Uterus (tissue), 4 donors: ENCODE measurements at places on chromosomes 4 and X. TPM values are rescaled to one million over a fixed set of nuclear protein-coding genes. Genes with fewer than 3 reads are reported as not detected.

Gene TRIM60
- not detected for total RNA-seq

Gene NPY1R
- total RNA-seq = 5.9 TPM

Gene SPANXN2
- total RNA-seq = not detected

Gene TSPAN6
- 22.3 TPM for total RNA-seq

Gene VCX
- 0.76 TPM for total RNA-seq

Gene STBD1
- 0.77 TPM for total RNA-seq

Gene FTSJ1
- 43.4 TPM for total RNA-seq

Gene SPARCL1
- 1,223 TPM for total RNA-seq

DNA sequence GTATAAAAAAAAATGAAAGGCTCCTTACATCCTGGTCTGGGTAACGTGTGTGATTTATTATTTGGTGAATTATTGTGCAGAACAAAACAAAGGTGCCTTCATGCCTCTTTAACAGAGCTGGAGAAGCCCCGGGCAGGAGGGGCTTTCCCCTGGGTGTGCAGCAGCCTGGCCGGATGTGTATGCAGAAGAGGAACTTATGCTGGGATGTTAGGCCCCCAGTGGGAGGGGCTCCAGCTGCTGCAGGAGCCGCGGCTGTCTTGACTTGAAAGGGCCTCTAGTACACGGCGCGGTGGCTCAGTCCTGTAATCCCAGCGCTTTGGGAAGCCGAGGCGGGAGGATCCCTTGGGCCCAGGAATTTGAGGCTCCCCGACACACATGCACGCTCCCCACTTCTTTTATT lies 16.0 kb downstream of the CCNQ start:
- no peak for DNase-seq

- DNase-seq = no peak
Measured at GRCh38 chrX:110491846-110492620, 133.4 kb downstream of the RTL9 start.

DNA sequence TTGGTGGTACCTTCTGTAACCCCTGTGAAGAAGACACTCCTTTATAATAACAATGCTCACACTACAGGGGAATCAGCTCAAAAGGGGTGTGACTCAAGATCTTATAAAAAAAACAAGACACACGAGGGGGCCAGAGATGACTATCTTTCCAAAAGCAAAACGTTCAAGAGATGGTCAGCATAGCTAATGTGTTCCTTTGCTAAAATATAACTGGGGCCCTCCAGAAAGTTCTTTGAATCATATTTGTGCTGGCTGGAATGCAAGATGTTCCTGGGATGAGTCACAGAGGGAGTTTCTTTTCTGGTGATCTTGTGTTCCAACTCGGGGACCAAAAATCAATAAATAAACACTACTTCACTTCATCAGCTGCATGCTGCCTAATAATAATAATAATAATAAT lies 46.5 kb downstream of the RAI2 start:
- no peak for DNase-seq

DNA sequence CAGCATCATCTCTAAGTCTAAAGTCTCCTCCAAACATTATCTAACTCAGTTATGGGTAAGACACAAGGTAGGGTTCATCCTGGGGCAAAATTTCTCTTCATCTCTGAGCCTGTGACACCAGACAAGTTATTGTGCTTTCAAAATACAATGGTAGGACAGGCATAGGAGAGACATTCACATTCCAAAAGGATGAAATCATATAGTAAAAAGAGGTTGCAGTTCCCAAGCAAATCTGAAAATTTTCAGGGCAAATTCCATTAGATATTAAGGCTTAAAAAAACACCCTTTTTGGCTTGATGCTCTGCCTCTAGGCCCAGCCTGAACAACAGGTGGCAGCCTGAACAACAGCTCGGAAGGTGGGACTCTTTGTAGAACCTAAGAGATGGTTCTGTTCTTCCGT lies 448.3 kb upstream of the SLIT2 start:
- no peak for DNase-seq

GRCh38 chr4:33071535-33071934 lies 2351.4 kb downstream of the PCDH7 start:
- DNase-seq = no peak

DNA sequence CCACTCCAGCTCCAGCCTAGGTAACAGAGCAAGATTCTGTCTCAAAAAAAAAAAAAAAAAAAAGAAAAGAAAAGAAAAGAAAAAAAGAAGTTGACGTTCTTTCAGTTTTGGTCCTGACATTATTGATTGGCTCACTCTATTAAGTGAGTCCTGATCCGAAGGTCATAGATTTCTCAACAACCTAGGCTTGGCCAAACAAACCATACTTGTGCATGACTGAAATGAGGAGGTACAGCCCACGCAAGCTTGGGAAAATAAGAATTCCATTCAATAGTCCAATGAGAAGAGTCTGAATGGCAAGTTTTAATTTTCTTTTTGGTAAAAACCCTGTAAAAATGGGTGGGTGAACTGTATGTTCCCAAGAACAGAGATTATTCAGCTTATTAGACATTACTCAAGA lies 3.2 kb upstream of the ETNPPL start:
- no peak for DNase-seq

- DNase-seq = no peak
Measured at GRCh38 chrX:10117301-10117700, 39.5 kb upstream of the CLCN4 start.

DNA sequence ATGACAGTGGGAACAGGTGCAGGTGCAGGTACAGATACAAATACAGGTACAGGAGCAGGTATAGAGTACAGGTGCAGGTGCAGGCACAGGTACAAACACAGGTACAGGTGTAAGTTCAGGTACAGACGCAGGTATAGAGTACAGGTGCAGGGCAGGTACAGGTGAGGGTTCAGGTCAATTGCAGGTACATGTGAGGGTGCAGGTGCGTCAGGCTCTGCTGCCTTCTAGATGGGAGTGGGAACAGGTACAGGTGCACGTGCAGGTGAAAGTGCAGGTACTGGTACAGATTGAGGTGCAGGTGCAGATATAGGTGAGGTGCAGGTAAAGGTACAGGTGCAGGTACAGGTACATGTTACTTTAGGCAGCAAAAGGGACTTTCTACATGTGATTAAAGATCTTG lies 85.7 kb downstream of the CRLF2 start:
- no peak for DNase-seq

DNA sequence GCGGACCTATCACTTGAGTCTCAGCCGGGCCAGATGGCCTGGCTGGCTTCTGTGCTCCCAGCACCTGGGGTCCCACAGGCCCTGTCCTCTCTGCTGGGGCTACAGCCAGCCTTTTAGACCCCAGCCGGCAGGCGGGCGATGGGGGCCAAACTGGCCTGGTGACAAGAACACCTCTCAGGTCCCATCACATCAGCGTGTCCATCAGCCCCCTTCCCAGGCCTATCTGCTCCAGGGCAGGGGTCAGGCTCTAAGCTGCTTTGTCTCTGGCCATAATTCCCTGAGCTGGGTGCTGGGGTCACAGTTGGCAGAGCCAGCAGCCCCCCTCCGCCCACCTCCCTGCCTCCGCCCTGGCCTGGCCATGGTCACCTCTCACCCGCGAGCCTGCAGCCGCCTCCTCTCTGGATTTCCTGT lies 77.7 kb downstream of the PPP2R2C start:
- no peak for DNase-seq

- no peak for DNase-seq
Measured at GRCh38 chr4:41029098-41029497, 185.2 kb downstream of the APBB2 start.

DNA sequence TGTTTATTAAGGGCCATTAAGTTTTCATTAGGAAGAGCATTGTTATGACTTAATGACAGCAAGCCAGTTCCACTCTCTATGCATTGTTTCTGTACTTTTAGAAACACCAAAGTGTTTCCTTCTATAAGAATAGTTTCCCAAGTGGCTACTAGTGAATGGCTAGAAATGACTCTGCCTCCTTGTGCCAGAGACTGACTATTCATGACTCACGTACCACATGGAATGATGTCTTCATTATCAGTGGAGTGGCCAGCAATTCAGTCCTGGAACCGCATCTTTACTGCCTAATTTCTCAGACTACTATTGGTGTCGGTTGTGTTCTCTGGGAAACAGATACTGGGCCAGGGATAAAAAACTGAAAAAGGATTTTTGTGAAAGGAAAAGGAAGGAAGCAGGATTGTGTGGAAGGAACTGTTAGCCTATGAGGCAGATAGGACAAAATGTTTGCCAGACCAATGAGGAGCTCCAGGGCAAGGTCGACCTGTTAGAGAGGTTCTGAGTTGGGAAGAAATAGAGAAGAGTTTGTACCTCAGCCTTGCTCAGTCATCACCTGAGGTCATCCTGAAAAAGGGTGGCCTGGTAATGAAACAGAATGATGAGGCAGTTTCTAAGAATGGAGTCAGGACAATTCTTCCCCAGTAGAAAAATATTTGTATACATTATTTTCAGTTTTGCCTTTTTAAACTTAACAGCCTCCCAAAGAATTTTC lies 218.6 kb downstream of the SPCS3 start:
- DNase-seq = no peak

- no peak for DNase-seq
Measured at GRCh38 chr4:98845960-98846359, 83.0 kb downstream of the EIF4E start.

GRCh38 chr4:113273721-113274220 lies 224.3 kb downstream of the ANK2 start:
- DNase-seq = no peak

GRCh38 chr4:19947349-19947748 lies 304.4 kb upstream of the SLIT2 start:
- no peak for DNase-seq

DNA sequence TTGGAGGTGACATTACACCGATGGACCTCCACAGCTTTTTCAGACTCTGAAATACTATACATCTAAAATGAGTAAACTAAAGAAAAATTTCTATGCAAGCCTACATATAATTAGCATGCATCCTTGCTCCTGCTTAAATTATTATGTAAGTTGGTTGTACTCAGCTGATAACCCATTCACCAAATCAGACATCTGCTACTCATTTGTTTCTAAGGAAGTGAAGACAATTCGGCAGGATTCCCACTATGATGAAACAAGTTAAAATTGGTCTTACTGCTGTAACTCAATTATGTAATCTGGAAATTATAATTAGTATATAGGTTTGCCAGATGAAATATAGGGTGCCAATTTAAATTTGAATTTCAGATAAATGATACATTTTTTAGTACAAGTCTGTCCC lies 59.5 kb upstream of the FGF13 start:
- DNase-seq = no peak

- no peak for DNase-seq
Measured at GRCh38 chrX:140475025-140475424, 29.8 kb downstream of the SOX3 start.

- DNase-seq = no peak
Measured at GRCh38 chr4:164304861-164305260, 449.1 kb upstream of the SMIM31 start.

- DNase-seq = peak; percentile 37
Measured at GRCh38 chr4:25065932-25066590, 35.3 kb upstream of the LGI2 start.
